ENCODE measurements at places on chromosomes 1 and 21. TPM values are rescaled to one million over a fixed set of nuclear protein-coding genes. Genes with fewer than 3 reads are reported as not detected.
A peak's percentile ranks its signal among the peaks of the same experiment; 100 is the strongest.

ZNF687 gene
- 39.9 TPM for total RNA-seq

TMEM61 gene
- total RNA-seq = not detected

OR2T29 gene
- total RNA-seq = not detected

F13B gene
- total RNA-seq = not detected

KCNJ6 gene
- not detected for total RNA-seq

CEP104 gene
- total RNA-seq = 48.1 TPM

CNKSR1 gene
- 1.1 TPM for total RNA-seq

TDRD5 gene
- total RNA-seq = not detected

GJB5 gene
- not detected for total RNA-seq

DNA sequence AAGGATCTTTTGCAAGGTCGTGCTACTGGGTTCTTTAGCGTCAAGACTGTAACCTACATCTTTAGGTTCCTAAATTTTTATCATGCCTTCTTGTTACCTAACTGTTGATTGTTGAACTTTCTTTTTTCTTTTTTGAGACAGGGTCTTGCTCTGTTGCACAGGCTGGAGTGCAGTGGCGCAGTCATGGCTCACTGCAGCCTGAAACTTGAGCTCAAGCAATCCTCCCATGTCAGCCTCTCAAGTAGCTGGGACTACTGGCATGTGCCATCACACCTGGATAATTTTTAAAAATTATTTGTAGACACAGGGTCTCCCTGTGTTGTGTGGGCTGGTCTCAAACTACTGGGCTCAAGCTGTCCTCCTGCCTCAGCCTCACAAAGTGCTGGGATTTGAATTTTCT is 52.9 kb downstream of the NFIA start:
- no peak for DNase-seq

- no peak for DNase-seq
Observed at GRCh38 chr1:219050822-219051125, 122.9 kb upstream of the LYPLAL1 start.

GRCh38 chr1:209544098-209544497 is 39.4 kb upstream of the CAMK1G start:
- no peak for DNase-seq

- no peak for DNase-seq
Observed at GRCh38 chr1:200058341-200058740, 30.8 kb downstream of the NR5A2 start.

DNA sequence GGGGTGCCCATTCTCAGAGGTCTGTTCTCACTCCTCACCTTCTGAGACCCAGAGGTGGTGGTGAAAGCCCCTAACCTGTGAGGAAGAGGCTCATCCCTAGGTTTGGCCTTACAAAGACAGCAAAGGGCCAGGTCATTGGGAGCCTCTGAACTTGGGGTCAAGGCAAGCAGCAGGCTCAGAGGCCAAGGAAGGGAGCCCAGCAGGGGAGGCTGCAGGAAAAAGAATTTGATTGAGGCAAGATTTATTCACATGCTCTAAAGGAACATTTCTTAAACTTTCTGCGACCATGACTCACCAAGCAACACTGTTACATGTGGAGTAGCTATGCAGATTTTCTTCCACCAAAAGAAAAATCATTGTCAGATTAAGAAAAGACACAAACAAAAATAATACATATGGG is 132.5 kb upstream of the SYT6 start:
- DNase-seq = no peak

GRCh38 chr1:119374208-119374874 is 5.8 kb downstream of the HAO2 start:
- no peak for DNase-seq

DNA sequence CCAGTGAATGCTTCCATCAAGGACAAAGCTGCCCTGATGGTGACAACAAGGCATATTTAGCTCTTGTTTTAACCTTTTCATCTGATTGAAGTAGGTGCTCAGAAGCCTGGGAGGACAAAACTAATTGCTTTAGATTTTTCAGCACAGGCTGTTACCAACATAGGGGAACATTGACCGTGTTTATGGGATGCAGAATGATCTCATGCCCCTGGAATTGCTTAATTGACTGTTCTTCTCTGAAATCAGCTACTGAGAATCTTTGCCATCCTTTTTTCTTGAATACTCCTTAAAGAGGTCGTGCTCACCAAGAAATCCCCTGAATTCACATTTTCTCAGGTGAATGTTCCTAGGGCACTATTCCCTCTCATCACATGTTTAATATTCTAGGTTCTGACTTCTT is 95.9 kb upstream of the CCDC190 start:
- DNase-seq = no peak

- DNase-seq = no peak
Observed at GRCh38 chr1:34087986-34088385, 77.0 kb downstream of the CSMD2 start.

- DNase-seq = no peak
Observed at GRCh38 chr1:20183035-20183434, 2.9 kb upstream of the UBXN10 start.

GRCh38 chr21:35635261-35635660 is 425.1 kb downstream of the SETD4 start:
- no peak for DNase-seq

DNA sequence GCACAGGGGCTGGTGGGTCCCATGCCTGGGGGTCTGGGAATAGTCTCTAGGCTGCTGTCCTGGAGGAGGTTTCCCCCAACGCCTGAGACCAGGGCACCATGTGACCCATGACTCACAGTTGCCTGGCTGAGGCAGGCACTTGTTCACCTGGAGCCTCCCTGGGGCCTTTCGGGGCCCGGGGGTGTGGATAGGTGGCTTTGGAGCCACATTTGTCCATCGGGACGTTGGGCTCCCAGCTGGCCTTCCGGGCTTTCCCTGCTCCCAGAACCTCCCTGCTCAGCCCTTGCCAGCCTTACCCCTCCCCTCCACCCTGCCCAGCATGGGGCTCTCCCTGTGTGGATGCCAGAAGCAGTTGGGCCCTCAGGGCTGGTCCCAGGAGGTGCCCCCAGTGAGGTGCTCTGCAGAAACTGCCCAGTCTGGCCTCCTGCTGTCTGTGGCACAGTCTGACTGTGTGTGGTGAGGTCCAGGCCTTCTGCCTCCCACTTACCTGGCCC is 14.2 kb downstream of the COL6A1 start:
- DNase-seq = peak; percentile 3

DNA sequence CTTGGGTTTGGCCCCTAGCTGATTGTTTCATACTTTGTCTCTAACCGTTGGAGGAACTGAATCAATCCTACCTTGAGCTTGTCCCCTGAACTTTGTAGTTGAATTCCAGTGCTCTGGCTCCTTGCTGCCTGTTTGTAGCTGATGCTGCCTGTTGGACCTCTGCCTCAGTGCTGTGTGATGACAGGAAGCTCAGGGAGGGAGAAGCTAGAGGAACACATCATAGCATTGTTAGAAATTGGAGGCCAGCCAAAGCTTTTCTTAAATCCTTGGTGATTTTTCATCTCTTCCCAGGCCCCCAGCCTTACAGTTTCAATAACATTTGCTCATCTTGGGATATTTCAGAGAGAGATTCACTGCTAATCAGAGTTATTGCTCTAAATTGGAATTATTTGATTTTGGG is 34.0 kb downstream of the MACF1 start:
- DNase-seq = no peak

DNA sequence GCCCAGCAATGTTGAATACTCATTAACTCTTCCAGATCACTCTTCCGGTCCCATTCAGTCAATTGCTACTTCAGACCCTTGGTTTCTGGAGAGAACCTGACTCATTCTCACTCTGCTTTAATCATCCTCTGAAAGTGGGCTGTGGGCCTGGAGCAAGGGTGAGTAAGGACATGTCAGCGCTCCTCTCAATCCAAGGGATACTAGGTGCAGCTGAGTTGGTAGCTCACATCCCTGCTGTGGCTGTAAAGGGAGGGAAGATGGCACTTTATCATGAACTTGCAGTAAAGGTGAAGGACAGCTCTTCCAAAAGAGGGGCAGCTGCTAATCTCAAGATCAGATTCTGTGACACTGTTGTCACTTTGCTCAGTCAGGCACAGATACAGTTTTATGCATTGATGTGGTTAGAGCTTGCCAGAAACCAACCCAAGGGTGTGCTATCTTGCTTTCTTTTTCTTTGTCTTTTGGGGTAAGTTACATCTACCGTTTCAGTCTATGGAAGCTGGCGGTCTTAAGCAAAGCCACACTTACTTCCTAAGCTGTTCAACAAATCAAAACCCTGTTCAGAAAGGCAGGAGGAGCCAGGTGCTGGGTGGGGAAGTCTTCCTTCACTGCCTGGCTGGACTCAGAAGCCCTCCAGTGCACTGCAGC is 26.5 kb upstream of the NTPCR start:
- DNase-seq = peak; percentile 68

- no peak for DNase-seq
Observed at GRCh38 chr21:34882719-34883131, 166.4 kb downstream of the RUNX1 start.

DNA sequence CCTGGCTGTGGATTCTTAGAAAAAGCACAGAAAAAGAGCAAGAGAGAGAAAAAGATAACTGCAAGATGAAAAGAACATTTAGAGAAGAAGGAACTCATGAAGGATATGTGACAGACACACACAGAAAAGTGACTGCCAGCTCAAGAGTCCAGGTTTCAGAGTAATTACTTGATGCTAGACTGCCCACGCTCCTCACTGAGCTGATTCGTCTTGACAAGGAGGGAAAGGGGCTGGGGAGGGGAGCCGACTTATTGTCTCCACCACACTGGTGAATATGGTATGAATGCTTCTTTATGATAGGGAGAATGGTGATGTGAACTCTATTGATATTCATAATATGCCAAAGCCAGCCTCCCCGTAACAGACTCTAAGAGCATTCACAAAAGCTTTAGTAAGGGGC is 140.4 kb downstream of the BRINP2 start:
- DNase-seq = no peak

- no peak for DNase-seq
Observed at GRCh38 chr1:225747566-225747965, 30.1 kb upstream of the SRP9 start.

DNA sequence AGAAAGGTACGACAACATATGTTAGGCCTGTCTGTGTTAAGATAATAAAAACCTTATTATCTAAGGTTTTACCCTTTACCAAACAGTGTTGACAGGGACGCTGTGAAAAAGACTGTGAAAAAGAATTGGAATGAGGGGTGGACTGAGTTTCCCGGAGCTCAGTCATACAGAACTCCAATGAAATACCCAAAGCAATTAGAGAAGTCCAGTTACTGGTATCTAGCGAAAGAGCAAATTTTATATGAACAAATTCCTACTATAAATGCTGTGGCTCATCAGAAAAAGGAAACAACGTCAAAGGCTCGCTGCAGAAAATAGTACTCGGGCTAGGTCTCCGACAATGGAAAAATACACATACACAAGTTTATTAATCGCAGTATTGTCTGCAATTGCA is 708 bp upstream of the RBBP5 start:
- DNase-seq = no peak

DNA sequence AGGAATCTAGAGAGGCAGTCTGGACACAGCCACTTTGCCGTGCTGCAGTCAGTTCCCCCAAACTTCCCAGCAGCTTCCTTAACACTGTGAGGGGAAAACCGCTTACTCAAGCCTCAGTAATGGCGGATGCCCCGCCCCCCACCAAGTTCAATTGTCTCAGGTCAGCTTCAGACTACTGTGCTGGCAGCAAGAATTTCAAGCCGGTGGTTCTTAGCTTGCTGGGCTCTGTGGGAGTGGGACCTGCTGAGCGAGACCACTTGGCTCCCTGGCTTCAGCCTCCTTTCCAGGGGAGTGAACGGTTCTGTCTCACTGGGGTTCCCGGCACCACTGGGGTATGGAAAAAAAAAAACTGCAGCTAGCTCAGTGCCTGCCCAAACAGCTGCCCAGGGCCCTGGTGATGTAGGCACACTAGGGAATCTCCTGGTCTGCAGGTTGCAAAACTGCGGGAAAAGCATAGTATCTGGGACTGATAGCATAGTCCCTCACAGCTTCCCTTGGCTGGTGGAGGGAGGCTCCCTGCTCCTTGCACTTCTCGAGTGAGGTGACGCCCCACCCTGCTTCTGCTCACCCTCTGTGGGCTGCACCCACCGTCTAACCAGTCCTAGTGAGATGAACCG is 23.7 kb upstream of the HFM1 start:
- no peak for DNase-seq

DNA sequence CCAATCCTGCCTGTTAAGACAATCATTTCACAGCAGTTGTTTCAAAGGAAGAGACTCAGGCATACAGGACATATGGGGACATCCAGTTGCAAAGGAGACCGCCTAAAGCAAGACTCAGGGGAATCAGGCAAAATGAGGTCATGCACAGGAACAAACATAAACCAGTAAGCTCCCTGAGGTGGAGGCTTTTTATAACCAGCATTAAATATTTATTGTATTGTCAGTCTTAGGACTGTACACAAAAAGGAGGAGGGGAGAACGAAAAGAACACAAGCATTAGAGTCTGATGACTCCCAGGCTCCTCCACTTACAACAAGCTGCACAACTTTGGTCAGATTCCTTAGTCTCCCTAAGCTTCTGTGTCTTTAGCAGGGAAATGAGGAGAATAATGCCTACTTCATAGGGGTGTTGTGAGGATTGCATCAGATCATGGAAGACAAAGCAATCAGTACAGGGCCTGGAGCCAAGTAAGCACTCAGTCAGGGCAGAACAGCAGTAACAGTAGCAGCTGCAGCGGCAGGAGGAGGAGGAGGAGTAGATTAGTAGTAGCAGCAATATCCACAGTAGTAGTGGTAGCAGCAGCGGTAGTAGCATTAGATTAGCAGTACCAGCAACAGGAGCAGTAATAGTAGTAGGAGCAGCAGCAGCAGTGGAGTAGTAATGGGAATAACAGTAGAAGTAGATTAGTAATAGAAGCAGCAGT is 54.2 kb upstream of the SPATA6 start:
- no peak for DNase-seq

DNA sequence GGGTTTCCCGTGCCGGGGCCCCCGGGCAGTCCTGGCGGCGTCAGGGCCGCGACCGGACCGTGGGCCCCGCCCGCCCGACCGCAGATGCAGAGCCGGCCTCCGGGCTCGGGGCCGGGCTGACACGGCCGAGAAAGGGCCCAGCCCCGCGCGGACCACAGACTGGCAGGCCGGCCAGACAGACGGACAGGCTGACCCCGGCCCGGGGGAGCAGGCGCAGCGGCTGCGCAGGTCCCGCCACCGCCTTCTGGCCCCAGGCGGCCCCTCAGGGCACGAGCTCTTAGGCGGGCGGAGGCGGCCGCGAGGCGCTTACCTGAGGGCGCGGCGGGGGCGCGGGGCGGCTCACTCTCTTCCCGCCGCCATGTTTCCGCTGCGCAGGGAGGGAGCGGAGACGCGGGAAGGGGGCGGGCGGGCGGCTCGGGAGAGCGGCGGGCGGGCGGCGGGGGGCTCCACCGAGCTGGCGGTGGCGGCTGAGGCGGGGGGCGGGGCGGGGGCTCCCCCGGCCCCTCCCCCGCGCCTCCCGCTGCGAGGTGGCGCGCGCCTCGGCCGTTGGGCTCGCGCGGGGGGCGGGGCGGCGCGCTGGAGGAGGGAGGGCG is at the start of gene SCMH1:
Gene SCMH1 (minus strand): TSS at position 558 of the 593 bp plus-strand sequence. CDS start 56,173 bp downstream, outside the sequence.
- DNase-seq = peak; percentile 72
